ENCODE measurements at places on chromosomes 6 and 20. TPM values are rescaled to one million over a fixed set of nuclear protein-coding genes. Genes with fewer than 3 reads are reported as not detected.
A peak's percentile ranks its signal among the peaks of the same experiment; 100 is the strongest.

The RNGTT gene
- total RNA-seq: 20.1 TPM

The MKKS gene
- 9.6 TPM for total RNA-seq

The KCNG1 gene
- not detected for total RNA-seq

DNA sequence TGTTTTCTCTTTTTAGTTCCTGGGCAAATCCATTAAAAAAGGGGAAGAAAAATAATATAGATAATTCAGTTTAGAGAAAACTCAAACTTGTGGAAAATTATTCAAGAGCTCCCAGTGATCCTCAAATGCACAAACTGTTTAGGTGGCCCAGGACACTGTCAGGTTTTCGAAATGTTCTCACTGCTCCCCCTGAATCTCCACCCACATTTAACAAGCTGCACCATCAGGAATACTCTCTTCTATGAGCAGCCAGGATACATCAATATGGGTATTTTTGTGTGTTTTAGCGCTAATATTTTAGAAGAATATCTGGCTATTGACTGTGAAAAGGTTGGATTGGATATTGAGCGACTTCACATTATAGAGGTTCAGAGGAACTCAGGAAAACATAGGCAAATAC, 43.9 kb downstream of the OR2B2 start:
- DNase-seq: no peak

GRCh38 chr6:43213431-43213830, 15.8 kb downstream of the DNPH1 start:
- DNase-seq: peak; percentile 20

DNA sequence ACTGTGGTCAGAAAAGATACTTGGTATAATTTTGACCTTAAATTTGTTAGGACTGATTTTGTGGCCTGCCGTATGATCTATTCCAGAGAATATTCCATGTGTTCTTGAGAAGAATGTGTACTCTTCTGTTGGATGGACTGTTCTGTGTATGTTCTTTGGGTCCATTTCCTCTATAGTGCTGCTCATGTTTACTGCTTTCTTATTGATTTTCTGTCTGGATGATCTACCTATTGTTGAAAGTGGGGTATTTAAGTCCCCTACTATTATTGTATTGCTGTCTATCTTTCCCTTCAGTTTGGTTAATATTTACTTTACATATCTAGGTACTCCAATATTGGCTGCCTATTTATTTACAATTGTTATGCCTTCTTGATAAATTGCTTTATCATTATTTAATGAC, 298.4 kb downstream of the BCKDHB start:
- DNase-seq: no peak

DNA sequence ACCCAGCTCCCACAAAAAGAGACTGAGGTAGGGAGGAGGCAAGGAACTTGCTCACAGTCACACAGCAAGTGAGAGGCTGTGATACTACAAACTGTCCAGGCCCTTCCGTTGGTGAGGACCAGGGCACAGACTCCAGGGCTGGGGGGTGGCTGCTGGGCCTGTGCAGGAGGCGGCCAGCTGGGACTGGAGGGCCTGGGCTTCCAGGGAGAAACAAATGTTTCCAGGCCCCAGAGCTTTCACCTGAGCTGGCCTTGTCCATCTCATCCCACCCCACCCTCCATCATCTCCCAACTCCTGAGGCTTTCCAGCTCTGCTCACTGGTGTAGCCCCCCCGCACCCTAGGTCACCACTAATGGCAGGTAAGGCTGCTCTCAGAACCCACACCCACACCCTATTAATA, 86.0 kb downstream of the GRM4 start:
- DNase-seq: no peak

DNA sequence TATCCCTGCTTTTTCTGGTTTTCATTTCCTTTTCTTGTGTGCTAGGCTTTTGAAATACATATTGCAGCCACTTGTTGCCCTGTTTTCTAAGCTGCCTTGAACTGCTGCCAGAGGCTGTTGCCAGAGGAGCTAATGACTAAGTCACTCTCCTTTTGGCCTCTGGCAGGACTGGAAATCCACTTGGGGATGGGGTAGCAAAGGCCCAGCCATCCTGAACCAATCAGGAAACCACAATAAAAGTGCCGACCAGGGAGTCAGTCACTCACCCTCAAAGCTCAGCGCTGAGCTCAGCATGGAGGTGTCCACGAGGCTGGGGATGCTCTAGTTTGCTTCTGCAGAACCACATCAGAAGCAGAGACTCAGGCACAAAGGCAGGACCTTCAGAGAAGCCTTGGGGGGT, 813.0 kb downstream of the DHX35 start:
- DNase-seq: no peak

DNA sequence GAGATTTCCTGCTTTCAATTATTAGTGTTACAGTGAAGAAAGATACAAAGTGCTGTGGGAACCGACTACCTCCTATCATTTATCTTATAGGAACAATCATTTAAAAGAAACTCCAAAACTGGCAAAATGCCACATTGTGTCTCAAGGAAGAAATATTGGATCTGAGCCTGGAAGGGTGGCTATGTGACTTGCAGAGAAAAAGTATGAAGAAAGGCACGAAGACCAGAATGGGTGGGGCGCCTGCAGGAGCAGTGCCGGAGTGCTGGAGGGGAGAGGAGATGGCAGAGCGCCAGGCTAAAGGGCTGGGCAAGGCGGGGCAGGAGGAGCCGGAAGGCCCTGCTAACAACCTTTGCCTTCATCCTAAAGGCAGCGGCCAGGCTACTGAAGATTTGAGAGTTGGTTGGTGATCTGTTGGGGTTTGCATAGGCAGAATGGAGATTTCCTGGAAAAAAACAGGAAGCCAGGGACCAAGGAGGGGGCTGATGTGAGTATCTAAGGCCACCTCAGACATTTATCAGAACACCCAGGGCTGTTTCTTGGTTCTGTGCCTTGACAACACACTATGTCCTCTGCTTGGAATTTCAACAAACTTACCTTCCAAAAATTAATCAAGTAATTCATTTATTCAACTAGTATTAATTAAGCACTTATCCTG, 125.6 kb downstream of the MAFB start:
- DNase-seq: no peak

- no peak for DNase-seq
These were observed 285.0 kb downstream of the KHDC1L start for GRCh38 chr6:72940265-72940664.

DNA sequence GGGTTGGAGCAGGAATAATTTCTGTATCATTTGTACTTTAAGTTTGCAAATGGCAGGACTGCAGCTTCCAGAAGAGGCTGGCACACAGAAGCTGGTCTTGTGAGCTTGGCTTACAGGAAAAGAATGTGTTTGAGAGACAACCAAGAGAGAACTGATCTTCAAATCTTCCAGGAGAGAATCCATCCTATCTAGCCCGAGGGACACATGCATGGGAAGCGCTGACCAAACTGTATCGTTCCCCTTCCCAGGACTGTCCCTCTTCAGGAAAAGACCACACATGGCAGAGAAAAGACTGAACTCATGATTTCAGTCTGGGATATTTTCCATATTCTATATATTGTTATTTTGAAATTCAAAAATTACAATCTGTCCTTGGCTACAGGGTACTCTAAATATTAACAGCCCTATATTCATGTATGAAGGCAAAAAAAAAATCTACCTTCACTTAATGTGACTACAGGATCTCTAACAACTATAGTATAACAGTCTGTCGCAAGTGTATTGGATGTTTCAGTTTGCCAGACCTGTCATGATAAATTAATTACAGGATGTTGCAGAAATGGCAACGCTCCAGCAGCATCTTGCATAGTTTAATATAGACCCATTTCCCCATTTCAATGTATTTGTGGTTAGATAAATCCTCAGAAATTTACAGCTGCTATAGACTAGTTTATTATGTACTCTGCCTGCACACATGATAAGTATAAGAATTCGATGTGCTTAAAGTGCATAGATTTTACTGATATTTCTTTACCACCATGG, 99.4 kb downstream of the MYB start:
- no peak for DNase-seq

- no peak for DNase-seq
These were observed 5.5 kb downstream of the OGFRL1 start for GRCh38 chr6:71294121-71294523.

DNA sequence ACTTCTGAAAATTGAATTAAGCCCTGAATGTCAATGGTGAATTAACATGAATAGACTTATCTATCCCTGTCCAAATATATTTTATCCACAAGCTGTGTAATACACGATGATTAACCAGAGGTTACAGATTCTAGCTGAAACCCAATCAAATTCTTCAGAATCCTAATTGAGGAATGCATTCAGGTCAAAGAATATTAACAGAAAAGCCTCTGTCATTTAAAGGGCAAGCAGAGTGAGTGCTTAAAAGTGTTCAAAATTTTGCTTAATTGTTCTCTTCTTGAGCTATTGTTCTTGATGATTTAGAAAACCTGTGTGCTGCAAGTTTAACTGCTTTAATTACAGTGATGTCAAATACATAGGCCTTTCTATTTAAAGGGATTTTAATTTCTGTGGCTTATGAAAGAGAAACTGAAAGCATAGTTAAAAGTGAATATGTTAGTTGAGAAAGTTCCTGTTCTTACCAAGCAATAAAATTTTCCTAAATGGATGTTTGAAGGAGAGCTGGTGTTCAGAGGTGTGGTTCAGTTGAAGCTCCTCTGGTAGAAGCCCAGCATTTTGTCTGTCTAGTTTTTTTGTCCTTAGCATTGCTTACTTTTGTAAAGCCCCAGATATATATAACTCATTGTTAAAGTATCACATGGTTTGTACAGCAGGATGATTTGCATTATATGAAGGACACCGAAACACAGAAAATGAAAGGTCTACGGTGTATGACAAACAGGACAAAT, 466.3 kb upstream of the PLCB4 start:
- no peak for DNase-seq

DNA sequence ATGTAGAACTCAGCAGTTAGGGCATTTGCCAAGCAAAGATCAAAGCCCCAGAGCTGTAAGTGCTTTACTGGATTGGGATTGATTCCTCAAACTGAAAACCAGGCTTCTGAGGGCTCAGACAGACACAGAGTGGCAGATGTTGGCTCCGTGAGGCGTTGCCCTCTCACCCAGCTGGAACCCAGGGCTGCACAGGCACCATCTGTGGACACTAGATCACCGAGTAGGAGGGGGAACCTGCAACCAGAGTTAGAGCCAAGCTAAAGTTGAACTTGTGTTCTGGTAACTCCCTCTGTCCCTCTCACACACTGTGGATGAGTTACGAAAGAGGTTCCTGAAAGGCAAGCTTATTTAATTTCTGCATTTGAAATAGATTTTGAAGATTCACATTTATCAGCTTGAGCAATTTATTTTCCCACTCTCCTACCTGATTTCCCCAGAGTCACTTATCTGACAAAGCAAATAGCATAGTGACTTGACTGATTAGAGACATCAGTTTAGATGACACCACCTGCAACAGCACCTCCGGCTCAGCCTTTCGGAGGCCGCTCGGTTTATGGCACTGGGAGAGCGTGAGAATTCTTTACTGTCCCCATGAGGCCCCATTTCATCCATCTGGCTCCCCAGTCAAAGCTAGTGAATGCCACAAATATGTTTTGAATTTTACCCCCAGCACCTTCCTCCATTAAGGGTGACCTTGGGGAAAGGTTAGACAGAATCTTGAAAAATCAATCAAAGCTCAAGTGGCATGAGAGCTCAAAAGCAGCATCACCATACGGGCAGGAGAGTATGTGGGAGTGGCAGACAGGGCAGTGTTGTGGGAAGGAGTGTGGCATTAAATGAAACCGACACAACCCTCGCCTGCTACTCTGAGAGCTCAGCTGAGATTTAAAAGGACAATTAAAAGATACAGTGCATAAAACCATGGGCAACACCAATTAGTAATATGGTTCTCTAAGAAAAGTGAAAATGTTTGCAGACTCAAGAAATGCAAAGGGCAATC, 48.5 kb downstream of the RPF2 start:
- DNase-seq: no peak

DNA sequence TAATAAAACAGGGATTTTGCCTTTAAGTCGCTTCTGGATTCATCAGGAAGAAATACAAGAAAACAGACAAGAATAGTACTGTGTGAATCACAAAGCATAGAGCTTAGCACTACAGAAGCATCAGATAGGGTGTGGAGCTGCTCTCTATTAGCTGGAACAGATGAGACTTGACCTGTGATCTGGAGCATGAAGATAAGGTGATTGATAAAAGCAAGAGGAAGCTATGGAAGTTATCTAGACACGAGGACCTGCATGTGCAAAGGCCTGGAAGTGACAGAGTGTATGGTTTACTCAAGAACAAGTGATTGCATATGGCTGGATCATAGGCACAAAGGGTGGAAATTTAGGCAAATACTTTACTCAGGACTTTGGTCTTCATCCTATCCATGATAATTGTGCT, 112.9 kb upstream of the MLIP start:
- no peak for DNase-seq

- DNase-seq: no peak
These were observed 41.7 kb upstream of the RGS17 start for GRCh38 chr6:153172815-153173214.

- DNase-seq: no peak
These were observed 37.6 kb upstream of the CCN6 start for GRCh38 chr6:112016320-112016719.

DNA sequence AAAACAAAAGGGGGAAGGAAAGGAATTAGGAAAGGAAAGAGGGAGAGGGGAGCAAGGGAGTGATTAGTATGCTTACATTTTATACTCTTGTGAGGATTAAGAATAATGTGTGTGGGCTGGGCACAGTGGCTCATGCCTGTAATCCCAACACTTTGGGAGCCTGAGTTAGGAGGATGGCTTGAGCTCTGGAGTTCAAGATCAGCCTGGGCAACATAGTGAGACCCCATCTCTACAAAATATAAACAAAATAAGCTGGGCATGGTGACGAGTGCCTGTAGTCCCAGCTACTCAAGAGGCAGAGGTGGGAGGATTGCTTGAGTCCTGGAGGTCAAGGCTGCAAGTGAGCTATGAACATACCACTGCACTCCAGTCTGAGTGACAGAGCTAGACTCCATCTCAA, 47.0 kb downstream of the SHLD1 start:
- no peak for DNase-seq

DNA sequence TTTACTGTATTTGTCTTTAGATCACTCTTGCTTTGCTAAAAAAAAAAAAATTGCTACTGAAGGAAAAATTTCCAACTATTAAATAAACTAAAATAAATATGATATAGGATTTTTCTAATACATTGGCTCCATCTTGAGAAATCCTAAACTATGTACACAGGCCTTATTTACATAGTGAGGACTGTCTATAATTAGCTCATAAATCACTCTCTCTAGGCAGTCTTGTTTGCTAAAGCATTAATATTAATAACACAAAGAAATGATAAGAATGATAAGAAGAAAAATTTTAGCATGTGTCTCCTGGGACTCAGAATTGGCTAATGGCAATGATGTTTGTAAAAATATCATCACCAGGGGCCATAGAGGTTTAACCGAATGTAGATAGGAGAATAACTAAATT, 13.3 kb upstream of the CRYBG1 start:
- DNase-seq: no peak

- DNase-seq: no peak
These were observed 191.0 kb downstream of the WDR27 start for GRCh38 chr6:169510871-169511270.

GRCh38 chr6:155695495-155695894, 239.9 kb upstream of the NOX3 start:
- DNase-seq: no peak

All from activated naive CD8-positive, alpha-beta T cell treated with anti-CD3 and anti-CD28 coated beads, Interleukin-2, amount 10 ng/mL, durations not matched to agents 7 days and 5 days (primary cell).